Esophagus squamous epithelium (tissue), 5 donors: ENCODE measurements at places on chromosomes 1 and 21.

DNA sequence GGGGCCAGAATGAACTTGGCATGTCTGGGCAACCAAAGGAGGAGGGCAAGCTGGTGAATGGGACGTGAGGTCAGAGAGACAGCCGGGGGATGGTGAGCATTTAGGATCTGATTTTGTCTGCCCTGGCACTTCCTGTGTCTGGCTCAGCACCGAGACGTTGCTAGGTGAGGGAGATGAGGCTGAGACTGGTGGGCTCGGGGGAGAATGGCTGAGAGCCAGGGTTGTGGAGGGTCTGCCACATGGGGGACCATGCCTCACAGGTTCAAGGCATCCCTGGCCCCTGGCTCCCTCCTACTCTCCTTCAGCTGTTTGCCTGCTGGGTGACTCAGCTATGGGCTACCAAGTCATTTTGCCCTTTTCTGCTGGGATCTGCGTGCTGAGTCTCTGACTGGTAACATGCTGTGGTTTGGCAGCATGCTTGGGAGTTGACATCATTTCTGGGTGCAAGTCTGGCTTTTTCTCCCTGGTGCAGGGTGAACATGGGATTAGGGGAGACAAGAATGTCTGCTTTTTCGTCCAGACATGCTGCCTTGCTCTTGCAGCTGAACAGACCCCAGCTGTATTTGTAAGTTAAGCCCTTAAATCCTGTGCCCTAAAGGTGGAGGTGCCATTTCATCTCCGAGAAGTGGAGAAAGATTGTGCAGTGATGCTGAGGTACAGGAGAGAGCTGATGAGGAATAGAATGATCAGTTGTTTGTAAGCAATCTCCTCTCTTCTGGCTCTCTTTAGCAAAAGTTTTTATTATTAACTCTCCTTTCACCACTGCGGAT lies 17.6 kb downstream of the GALNT2 start:
- DNase-seq = no peak

DNA sequence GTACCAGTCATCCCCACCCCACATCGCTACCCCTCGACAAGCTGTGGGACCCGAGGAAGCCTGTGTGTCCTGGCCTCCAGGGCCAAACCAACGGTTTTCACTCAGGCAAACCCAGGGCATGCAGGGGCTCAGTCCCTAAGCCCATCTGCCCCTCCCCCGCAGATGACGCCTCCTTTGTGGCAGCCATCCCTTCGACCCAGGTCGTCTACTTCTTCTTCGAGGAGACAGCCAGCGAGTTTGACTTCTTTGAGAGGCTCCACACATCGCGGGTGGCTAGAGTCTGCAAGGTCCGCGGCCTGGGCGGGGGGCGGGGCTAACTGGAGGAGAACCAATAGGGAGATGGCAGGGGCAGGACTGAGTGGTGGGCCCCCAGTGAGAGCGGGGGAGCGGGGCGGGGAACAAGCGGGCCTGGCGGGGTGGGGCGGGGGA lies 7.4 kb downstream of the SEMA4A start:
- DNase-seq = no peak

DNA sequence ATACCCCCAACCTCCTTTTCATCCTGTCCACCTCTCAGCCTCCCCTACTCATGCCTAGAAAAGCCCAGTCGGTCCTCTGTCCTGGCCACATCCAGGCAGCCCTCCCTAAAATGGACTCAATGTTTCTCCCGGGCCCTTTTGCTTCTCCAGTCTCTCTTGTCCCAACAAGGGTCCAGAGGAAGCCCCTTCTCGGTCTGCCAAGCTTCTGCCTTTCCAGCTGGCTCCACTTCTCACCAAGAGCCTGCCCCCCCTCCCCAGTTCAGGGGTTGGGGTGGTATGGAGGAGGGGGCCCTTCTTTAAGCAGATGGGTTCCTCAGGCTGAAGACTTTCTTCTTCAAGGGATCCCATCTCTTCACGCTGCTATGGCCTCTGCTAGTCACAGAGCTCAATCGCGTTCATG lies 23.9 kb downstream of the RAB7B start:
- no peak for DNase-seq

- DNase-seq = no peak
Measured at GRCh38 chr1:44571712-44572571, 102.3 kb downstream of the TMEM53 start.

GRCh38 chr1:23799570-23800399 lies 769 bp downstream of the GALE start:
- no peak for DNase-seq

DNA sequence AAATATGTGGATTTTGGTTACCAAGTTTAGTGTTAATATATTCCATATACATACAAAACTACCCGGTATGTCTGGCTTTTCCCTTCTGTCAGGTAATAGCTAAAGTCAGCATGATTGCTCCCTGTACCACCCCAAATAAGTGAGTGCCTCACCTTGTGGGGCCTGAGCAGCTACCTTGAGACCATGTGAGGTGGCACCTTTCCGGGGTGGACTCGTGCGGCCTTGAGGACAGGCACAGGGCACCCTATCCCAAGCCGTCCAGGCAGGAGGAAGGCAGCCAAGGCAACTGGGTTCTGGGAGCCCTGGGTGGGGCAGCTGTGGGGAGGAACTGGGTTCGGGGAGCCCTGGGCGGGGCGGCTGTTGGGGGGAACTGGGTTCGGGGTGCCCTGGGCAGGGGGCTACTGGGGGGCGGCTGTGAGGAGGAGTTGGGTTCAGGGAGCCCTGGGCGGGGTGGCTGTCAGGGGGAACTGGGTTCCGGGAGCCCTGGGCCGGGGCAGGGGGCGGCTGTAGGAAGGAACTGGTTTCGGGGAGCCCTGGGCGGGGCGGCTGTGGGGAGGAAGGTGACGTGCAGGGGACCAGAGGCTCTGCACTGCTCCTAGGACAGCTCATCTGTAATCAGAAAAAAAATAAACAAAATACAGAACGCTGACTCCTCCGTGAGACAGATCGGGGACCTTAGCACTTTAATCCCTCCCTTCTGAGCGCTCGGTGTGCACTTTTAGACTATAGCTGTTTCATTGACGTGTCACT lies 63.3 kb downstream of the POFUT2 start:
- no peak for DNase-seq

- DNase-seq = no peak
Measured at GRCh38 chr1:151419819-151420218, 20.4 kb downstream of the PSMB4 start.

DNA sequence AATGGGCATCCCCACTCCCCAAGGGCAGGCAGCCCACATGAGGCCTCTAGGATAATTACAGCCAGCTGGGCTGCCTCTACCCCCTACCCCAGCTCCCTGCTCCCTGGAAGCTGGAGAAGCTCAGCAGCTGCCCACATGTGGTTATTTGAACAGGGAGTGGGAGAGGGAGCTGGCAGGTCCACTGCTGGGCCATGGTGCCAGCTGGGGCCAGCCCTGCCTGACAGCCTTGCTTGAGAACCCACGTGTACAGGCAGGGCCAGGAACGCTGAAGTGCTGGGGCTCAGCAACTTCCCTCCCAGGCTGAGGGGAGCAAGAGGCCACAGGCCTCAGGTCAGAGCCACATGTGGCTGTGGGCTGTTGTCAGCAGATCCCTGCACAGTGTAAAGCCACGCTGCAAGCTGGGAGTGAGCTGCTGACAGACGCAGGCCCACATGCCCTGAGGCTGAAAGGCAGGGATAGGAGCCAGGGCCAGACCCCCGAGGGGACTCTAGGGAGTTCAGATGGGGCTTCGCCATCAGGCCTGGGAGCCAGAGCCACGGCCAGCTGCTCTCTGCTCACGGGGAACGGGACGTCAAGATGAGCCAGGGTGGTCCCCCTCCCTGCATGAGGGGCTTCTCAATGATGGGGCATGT lies 129.0 kb downstream of the SYF2 start:
- DNase-seq = no peak

- no peak for DNase-seq
Measured at GRCh38 chr1:88327391-88328267, 356.4 kb upstream of the PKN2 start.

GRCh38 chr1:36239941-36240637 lies 15.8 kb downstream of the THRAP3 start:
- DNase-seq = no peak

DNA sequence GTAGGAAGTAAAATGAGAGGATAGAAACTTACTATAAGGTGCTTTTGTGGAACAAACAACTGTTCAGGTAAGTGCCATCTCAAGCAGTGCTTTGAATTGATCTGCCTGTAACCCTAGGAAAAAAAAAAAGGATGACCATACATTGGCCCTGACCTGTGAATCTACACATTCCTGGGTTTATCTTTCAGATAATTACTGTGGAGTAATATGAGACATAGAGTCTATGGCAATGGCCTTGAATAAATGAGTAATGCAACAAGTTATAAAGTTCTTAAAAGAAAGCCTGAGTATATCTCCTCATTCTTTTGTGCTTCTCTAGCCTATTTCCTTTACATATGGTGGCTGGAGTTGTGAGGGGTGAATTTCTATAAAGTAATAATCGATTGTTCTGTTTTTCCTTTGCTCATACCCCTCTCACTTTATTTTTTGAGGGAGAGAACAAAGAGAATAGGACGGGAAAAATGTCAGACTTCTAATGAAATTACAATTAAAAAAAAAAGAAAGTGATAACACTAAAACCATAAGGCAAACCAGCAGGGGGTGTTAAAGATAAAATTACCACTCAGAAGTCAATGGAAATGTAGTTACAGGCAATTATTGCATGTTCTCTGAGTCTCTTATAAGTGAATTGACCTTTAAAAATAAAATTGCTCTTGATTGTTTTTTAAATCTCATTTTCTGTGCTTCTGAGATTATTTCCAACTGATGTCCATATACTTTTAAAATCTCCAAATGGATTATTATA lies 12.4 kb upstream of the ATP1A1 start:
- no peak for DNase-seq

- DNase-seq = no peak
Measured at GRCh38 chr1:46219551-46220520, 16.7 kb downstream of the LURAP1 start.

DNA sequence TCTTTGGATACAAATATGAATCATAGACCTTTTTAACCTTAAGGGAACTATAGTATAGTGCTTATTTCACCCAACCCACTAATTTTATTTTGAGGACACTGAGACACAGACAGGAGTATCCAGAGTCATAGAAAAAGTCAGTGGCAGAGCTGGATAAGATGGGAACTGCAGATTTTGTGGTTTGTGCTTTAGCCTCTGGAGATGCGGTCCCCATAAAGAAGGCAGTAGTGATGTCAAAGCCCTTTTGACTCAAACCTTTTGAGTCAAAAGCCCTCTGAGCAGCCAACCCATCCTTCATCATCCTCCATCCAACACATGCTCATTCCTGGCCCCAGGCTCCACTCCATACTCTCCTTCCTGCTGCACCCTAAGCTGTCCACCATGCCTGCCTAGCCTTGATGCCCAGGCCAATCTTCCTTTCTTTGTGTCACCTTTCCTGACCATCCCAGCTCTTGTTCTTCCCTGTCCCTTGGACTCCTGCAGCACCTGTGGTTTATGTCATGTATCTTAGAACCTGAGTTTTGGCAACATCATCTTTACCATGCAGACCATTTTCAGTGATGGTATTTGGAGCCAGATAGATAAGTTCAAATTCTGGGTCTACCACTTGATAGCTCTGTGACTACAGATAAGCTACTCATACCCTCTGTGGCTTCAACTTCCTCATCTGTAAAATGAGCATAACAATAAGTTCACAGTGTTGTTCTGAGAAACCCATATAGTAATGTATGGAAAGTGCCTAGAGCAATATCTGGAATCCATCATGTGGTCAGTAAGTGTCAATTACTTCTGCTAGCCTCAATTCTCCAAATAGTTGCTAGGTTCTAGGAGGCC lies 20.1 kb downstream of the SLAMF1 start:
- DNase-seq = no peak

GRCh38 chr1:156065212-156065611 lies 4.3 kb downstream of the RAB25 start:
- no peak for DNase-seq
